ENCODE measurements at places on chromosomes 5 and 9. TPM values are rescaled to one million over a fixed set of nuclear protein-coding genes. Genes with fewer than 3 reads are reported as not detected.

DNA sequence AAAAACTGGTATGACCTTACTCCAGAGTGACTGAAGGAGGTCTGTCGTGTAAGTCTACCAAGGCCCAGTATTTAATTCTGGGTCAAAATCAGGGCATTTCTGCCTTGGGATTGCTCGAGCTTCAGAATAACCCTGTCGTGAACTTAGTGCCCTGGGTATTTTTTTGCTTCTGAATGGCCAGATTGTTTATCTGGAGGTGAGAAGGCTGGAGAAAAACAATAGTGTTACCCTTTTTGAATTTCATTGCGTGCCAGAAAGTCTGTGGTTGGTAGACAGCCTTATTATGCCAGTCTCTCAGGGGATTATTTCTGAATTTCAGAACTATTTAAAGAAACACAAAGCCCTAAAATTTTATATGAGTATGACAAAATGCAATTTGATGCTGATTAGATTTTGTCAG is 323.4 kb downstream of the CSNK1G3 start:
- no peaks in the 10 kb centered on the region for H3K36me3 ChIP-seq

DNA sequence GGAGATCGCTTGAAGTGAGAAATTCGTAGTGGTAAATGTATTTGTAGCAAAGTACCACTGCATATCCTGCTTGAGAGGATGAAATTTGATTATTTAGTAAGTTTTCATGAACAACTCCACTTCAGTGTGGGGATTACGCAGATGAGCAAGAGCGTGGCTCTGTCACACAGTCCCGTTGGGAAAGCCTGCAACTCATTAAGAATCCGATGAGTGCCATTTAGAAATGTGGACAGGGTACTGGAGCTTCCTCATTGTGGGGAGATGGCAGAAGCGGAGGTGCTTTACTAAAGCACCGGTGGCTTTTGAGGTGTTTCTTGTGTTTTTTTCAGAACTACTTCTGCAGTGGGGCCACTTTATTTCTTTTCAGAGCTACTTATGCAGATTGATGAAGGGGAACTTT is 1.4 kb downstream of the TJP2 start:
- H3K4me3 ChIP-seq: peak overlapping the region; percentile 55
- H3K4me1 ChIP-seq: peaks cover 61% of the 10 kb centered on the region
- H3K27me3 ChIP-seq: no peaks in the 10 kb centered on the region
- no peaks in the 10 kb centered on the region for H3K36me3 ChIP-seq
- DNase-seq: no peak

GRM6 gene
- total RNA-seq: not detected

DNA sequence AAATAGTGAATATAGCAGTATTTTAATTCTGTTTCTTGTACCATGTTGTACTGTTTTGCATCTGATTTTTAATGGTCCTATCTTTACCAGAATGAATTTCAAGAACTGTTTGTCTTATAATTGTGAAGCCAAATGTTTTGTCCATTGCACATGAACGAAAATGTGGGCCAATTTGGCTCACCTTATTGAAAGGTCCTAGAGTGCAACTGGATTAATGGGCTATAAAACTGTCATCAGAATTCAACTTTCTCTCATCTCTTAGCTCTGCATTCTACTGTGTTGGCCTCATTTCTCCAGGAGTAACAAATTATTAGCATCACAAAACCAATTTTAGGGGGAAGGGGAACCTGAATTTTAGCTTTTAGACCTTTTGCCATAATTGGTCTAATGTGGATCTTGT is 179.4 kb upstream of the NUDT12 start:
- no peaks in the 10 kb centered on the region for H3K4me1 ChIP-seq
- no peak for DNase-seq
- H3K4me3 ChIP-seq: no peak overlapping the region
- H3K27ac ChIP-seq: no peak overlapping the region
- no peaks in the 10 kb centered on the region for H3K36me3 ChIP-seq

SLC6A18 gene
- not detected for total RNA-seq

DNA sequence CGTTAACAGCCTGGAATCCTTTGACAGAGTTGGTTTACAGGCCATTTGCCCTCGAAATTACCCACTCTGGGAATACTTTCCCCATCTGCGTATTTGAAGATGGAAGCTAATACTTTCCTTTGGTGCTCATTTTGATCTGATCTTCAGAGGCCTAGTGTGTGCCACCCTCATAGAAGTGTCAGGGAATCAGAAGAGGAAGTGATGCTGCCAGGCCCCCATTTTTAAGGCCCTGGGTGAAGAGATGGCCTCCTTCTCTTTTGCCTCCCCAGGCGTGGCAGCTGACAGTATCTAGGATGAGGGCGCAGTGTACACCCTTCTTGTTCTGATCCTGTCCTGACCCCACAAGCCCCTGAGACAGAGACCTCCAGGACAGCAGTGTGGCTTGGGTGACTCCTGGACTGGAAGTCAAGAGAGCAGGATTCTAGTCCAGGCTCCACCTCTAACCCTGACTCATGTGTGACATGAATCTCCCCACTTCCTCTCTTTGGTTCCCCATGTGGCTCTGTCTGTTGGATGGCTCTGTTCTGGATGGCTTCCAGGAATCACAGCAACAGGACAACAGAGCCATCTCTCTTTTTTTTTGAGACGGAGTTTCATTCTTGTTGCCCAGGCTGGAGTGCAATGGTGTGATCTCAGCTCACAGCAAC is 27.8 kb downstream of the CSF1R start:
- no peak overlapping the region for H3K27ac ChIP-seq
- no peaks in the 10 kb centered on the region for H3K27me3 ChIP-seq
- peaks cover 11% of the 10 kb centered on the region for H3K36me3 ChIP-seq
- DNase-seq: no peak

DNA sequence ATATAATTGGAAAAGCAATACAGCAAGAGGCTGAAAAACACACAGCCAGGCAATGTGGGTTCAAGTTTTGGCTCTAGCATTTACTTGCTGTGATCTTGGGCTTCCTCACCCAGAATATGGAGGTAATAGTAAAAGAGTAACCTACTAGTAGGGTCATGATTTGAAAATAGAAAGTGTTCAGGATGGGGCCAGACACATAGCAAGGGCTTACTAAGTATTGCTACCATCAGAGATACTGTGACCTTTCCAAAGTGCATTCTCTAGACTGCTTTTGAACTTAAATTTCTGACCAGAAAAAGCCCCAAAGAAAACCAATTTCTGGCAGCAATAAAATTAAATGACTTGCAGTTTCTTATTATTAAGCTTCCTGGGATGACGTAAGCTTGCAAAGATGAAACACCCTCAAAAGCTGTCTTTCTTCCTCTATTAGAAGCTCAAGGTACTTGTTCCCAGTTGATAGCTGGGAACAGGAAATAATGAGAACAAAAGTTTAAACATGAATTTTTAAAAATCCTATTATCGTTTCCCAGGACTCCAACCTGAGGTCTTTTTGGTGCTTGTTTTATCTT is 20.3 kb downstream of the SLC45A2 start:
- DNase-seq: no peak
- no peaks in the 10 kb centered on the region for H3K4me1 ChIP-seq
- H3K4me3 ChIP-seq: no peak overlapping the region
- H3K27ac ChIP-seq: no peak overlapping the region

DNA sequence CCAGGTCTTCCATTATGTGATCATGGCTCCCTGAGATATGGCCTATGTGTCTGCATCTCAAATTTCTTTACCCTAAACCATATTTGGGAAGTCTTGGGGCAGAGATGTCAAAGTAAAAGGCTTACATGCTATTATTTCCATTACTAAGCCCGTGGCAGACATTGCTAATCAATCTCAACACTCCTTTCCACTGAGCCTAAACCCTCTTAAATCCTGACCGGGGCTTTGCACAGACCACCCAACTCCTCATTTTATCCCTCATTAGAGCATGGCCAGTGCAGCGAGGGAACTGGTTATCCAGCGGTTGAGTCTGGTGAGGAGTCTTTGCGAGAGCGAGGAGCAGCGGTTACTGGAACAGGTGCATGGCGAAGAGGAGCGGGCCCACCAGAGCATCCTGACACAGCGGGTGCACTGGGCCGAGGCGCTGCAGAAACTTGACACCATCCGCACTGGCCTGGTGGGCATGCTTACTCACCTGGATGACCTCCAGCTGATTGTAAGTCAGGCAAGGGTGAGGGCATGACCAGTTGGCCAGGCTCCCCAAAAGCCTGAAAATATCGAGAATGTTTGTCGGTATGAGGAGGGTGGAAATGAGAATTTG is 11.0 kb downstream of the BSPRY start:
- H3K4me1 ChIP-seq: peaks cover 28% of the 10 kb centered on the region
- no peak overlapping the region for H3K27ac ChIP-seq
- no peak overlapping the region for H3K4me3 ChIP-seq
- no peak for DNase-seq

- no peaks in the 10 kb centered on the region for H3K4me1 ChIP-seq
- DNase-seq: no peak
- H3K27me3 ChIP-seq: no peaks in the 10 kb centered on the region
- H3K27ac ChIP-seq: no peak overlapping the region
- no peak overlapping the region for H3K4me3 ChIP-seq
- no peaks in the 10 kb centered on the region for H3K36me3 ChIP-seq
Measured at GRCh38 chr9:94553029-94553938, 1.6 kb upstream of the PCAT7 start.
